Stimulated activated CD8-positive, alpha-beta memory T cell treated with anti-CD3 and anti-CD28 coated beads, Interleukin-15, amount 100 ng/mL, for 48 hours (primary cell): ENCODE measurements at places on chromosomes 11 and 22.

DNA sequence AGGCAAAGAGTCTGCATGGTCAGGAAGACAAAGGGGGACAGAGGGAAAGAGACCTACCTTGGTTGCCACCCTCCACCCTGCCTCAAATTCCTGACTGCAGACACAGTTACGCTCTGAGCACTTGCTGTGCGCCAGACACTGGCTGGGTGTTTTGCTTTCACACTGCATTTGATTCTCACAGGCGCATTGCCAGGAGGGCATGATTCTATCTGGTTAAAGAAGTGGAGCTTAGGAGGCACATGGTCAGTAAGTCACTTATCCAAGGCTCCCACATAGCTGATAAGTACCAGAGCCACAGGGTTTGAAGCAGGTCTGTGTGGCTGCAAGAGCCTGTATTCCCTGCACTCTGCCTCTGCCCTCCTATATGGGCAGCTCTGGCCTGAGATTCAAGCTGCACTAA is 103.9 kb downstream of the TIMP3 start:
- no peak for DNase-seq

DNA sequence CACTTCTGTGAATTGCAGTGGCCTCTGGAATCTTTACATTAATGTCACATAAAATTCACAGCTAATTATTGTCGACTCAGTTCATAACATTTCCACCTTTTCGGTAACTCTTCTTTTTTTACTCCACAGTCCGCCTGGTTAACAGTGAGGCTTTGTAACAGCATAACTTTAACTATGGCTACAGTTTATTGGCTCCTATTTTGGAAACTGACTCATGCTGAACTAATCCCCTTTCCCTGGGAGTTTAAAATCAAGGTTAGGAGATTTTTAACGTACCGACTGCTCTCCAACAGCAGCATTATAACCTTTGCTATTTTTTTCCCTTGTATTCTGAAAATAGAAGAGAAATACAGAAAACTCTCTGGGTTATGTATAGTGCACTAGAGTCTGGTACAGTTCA is 3.2 kb upstream of the POGLUT3 start:
- DNase-seq = no peak

DNA sequence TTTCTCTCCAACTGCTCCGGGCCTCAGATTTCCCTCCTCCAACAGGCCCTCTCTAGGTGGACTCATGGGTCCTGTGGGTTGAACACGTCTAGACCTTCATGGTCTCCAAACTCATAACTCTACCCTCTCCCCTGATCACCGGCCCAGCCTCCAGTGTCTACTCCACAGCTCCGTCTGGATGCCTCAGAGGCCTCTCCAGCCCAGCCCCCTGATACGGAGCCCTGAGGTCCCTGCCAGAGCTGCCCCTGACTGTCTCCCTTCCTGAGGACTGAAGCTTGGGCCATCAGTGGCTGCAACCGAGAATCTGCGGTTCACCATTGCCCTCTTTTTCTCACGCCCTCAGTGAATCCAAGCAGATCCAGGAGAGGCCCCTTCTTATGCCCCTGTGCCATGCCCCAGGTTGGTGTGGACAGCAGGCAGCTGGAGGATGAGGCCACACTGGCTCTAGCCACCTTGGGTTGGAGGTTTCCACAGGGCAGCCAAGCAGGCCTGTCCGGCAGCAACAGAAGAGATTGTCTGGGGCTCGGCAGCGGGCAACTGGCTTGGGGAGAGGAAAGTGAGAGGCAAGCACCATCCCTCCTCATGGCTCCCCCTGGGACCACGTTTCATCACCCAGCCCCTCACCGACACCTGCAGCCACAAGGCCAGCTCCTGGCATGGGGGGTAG is 104.6 kb upstream of the FGF3 start:
- no peak for DNase-seq

- DNase-seq = no peak
These were observed 91.5 kb downstream of the SLC1A2 start for GRCh38 chr11:35327829-35328228.

DNA sequence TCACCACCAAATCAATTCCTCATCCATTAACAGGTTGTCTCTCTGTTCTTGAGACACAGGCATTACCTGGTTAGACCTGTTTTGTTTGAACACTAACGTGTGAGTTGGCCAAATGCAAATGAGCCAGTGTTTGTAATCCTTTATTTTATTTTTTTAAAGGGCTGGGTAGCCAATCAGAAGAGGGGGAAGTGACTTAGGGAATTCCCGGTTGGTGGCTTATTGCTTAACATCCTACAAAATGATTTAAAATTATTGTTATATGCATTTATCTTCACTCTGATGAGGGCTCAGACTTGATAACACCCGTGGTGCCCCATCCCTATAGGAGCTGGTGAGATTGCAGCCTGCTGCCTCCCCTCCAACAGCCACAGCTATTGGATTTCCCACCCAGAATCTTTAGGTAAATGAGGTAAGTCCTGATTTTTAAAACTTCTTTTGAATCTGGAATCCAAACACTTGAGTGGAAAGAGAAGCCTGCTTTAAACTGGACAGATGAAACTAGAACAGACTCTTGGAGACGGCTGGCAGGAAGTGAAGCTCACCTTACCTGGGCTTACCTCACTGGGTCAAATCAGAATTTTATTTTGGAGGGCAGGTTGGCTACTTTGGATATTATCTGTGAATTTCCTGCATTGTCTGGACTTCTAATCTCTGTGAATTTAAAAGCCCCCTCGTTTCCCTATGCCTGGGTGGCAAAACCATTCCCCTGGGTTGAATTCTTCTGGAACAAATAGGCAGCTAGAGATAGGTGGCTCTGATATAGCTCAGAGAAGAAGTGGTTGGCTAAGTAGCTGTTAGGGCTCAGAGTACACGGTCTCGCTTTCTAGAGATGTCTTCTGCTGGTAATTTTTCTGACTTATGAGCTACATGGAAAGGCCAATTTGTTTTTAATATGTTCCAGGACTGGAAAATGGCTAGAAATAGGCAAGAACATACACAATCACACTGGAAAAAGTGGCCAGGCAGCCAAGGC is at the start of gene EHF:
Gene EHF (plus strand): TSS at position 274 of the 973 bp plus-strand sequence. CDS start 21,538 bp downstream, outside the sequence.
- no peak for DNase-seq

DNA sequence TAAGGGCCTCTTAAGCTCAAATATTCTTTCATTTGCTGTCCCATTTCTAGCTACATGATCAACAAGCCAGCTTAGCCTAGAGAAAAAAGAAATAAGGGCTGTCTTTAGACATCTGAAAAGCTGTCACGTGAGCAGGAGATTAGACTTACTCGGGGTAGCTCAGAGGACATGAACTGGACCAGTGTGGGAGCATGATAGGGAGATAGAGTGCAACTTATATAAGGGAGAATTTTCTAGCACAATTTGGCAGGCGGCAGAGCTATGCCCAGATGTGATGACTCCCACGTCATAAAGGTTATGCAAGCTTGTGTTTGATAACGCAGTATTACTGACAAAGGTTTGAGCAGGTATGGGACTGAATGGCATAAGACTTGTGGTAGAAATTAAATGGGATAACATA is 28.2 kb upstream of the TPBGL start:
- DNase-seq = no peak

DNA sequence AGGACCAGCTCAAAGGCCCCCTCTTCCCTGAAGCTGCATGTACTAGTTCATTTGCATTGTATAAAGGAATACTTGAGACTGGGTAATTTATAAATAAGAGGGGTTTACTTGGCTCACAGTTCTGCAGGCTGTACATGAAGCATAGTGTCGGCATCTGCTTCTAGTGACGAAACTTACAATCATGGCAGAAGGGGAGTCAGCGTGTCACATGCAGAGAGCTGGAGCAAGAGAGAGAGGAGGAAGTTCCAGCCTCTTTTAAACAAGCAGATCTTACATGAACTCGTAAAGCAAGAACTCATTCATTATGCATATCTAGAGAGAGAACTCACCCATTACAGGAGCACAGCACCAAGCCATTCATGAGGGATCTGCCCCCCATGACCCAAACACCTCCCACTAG is 7.1 kb upstream of the HMGXB4 start:
- no peak for DNase-seq

- no peak for DNase-seq
These were observed 8.3 kb downstream of the PLXNB2 start for GRCh38 chr22:50298937-50299784.

DNA sequence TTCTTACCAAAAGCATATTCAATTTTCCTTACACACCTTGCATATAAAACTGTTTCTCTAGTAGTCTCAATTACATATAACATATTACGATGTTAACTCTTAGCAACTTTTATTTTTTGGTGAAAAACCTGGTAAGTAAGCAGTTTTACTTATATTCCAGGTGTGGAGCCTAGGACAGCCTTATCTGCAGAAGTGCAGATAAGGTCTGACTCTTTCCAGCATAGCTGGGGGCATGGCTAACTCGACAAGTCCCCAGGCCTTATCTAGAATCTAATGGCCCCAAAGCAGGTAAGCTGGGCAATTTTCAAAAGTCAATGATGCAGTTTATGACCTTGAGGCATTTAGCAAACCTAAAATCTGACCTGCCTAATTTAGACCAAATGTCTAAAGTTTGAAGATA is 4.2 kb upstream of the C1QTNF6 start:
- no peak for DNase-seq

GRCh38 chr11:94662846-94663390 is 95.8 kb downstream of the PIWIL4 start:
- no peak for DNase-seq

- DNase-seq = no peak
These were observed 15.7 kb upstream of the MEN1 start for GRCh38 chr11:64826062-64826461.

- DNase-seq = no peak
These were observed 2314.9 kb downstream of the LRRC4C start for GRCh38 chr11:39144351-39145130.

- no peak for DNase-seq
These were observed 16.3 kb upstream of the CCT8L2 start for GRCh38 chr22:16608931-16609330.

- no peak for DNase-seq
These were observed 406.5 kb upstream of the B3GAT1 start for GRCh38 chr11:134818516-134818915.

- no peak for DNase-seq
These were observed 26.5 kb upstream of the PSMA1 start for GRCh38 chr11:14546672-14547071.

- DNase-seq = no peak
These were observed 2.2 kb downstream of the ME3 start for GRCh38 chr11:86670181-86670580.

DNA sequence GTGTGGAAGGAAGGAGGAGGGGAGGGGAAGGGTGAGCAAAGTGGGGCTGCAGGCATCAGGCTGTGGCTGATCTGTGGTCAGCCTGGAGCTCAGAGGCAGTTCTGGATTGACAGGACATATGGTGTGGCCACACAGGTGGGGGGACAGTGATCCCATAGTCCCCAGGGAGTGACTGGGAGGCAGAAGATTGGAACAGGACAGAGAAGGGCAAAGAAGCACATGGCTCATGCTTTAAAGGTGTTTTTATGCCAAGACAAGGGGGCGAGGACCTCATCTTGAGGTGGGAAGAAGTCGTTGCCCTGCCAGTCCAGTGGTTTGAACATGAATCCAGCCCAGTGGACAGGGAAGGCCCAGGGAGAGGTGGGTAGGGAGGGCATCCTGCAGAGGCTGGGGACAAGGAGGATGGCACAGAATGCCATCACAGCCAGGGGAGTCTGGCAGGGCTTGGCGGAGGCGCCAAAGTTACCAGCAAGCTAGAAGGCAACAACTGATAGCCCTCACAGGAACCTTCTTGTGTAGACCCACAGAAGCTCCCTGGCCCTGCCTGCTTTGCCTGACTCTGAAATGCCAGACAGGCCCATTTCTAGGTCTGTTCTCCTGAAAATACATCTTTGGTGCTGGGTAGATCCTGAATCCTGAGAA is 3.1 kb downstream of the BET1L start:
- no peak for DNase-seq

- no peak for DNase-seq
These were observed 5.2 kb downstream of the UPB1 start for GRCh38 chr22:24500277-24500820.

GRCh38 chr11:102447193-102447592 is 5.4 kb downstream of the TMEM123 start:
- DNase-seq = no peak

DNA sequence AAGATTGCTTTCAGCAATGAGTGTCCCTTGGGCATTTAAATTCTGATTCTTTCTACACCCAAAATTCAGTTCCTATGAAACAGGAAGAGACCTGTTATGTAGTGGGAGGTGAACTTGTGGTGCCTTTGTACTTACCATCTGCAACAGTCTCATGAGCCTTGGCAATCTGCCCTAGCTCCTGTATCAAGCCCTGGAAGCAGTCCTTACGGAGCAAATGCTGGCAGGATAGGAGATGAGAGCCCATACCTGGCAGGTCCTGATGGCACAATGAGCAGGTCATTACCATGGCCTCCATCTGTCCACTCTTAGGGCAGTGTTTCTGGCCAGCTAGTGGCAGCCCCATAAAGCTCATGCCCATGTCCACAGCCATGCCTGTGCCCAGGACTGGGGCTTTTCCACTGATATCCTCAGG is 10.8 kb downstream of the TRIM66 start:
- DNase-seq = no peak

- no peak for DNase-seq
These were observed 90.4 kb upstream of the PARVA start for GRCh38 chr11:12287009-12287373.
